ENCODE measurements at places on chromosomes 2 and 18.

- no peak for DNase-seq
Observed at GRCh38 chr2:50863856-50864255, 168.1 kb downstream of the NRXN1 start.

DNA sequence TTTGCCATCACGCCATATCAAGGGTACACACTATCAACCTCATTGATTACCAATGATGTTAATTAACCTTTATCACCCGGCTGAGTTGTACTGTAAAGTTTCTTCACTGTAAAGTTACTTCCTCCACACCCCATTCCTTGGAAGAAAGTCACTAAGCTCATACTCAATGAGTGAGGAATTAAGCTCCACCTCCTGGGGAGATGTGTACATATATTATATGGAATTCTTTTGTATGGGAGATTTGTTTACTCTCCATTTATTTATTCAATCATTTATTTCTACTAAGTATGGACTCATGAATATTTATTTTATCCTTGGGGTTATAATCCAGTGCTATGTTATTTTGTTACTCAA, 56.8 kb downstream of the C2orf74 start:
- DNase-seq: no peak

GRCh38 chr2:180905461-180905860, 74.9 kb upstream of the UBE2E3 start:
- no peak for DNase-seq

DNA sequence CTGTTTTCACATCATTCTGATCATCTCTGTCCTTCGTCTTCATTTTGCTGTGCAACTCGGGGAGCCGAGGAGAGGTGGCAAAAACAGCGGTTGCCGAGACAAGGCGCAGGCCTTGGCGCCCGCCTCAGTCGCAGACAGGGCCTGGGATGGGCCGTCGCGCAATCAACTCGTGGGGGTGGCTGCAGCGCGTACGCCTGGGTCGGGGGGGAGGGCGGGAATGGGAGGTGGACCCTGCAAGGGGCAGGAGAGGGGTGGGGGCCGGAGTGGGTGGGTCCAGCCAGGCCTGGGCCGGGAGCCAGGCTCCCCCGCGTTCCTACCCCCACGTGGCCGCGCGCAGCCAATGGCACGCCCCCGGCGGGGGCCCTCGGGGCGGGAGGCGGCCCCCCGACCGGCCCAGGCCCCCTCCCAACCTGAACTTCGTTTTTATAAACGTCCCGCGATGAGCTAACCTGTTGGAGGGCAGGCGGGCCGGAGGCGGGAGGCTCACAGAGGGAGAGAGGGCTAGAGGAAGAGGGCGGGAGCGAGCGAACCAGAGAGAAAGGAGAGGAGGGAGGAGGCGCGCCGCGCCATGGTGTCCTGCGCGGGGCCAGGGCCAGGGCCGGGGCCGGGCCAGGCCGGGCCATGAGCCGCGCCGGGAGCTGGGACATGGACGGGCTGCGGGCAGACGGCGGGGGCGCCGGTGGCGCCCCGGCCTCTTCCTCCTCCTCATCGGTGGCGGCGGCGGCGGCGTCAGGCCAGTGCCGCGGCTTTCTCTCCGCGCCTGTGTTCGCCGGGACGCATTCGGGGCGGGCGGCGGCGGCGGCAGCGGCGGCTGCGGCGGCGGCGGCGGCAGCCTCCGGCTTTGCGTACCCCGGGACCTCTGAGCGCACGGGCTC, at the start of gene HOXD13:
HOXD13 (plus strand) TSS at position 452 of the 875 bp plus-strand sequence; CDS start at position 622, 170 bp downstream.
- no peak for DNase-seq

GRCh38 chr2:187581125-187581896, 27.1 kb upstream of the TFPI start:
- no peak for DNase-seq

GRCh38 chr2:185979546-185980071, 241.0 kb downstream of the FSIP2 start:
- no peak for DNase-seq

DNA sequence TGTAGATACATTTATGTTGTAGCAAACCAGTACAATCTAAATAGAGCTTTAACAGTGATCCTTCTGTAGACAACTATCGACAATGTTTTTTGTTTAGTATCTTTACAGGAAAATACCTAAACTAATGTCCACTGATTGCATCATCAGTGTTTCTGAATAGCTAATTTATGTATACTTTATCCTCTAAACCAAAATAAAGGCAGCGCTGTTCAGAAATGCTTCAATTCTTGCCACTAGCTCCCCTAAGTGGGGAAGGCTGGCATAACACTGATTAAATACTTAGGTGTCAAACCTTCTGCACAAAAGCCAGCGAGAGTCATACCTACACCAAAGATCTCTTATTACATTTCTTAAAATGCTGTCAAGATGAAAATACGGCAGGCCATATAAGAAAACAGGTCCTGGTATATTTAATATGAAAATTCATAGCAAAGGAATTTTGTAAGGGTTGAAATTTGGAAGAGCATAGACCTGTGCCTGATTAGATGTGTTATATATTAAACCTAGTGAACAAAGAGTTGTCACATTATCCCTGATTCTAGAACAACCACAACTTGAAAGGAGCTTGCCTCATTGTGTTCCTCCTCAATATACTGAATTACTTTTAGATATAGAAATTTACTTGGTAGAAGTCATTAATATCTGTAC, 1693.4 kb upstream of the SLC39A10 start:
- no peak for DNase-seq

GRCh38 chr2:216645636-216645950, 12.4 kb downstream of the IGFBP2 start:
- no peak for DNase-seq

DNA sequence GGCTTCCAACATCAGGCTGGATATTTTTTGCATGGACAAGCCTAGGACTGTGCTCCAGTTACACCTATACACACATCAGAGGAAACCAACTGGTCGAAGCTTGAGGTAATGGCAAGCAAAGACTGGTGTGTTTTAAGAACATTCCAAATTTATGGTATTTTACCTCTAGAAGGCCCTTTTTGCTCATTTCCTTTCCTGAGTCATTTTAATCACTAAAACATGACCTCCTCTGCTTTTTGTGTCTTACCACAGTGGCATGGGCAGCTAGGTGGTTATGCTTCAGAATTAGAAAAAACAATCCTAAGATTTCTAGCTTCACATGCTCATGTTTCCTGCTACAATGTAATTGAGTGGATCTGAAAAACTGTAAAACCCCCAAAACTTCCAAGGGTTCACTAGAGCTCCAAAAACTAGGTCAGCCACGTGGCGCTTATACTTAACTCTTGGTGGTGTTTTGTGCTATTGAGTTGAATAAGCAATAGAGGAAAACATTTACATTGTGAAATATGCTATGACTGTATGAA, 30.6 kb upstream of the CHRNA1 start:
- DNase-seq: no peak

DNA sequence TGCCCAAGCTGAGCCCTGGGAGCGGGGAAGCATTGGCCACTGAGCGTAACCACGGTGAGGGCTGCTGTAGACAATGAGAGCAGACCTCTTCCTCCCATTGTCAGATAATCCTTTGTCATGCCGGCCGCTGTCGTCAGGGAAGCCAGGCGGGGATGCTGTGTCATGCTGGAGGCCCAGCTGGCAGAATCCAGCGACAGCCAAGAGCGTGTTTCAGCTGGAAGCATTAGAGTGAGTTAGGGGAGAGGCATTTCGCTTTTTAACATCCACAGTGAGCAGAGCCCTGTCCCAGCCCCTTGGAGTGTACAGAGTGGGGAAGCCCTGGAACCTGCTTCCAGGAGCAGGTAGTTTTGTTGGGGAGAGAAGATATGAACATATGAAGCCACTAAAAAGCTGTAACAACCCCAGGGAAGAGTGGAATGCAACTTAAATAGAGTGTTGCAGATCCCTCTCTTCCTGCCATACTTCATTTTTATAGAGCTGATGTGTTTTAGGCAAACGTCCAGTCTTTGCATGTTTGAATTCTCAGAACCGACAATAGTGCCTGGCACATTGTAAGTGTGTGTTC, 7.0 kb downstream of the CTIF start:
- DNase-seq: no peak

DNA sequence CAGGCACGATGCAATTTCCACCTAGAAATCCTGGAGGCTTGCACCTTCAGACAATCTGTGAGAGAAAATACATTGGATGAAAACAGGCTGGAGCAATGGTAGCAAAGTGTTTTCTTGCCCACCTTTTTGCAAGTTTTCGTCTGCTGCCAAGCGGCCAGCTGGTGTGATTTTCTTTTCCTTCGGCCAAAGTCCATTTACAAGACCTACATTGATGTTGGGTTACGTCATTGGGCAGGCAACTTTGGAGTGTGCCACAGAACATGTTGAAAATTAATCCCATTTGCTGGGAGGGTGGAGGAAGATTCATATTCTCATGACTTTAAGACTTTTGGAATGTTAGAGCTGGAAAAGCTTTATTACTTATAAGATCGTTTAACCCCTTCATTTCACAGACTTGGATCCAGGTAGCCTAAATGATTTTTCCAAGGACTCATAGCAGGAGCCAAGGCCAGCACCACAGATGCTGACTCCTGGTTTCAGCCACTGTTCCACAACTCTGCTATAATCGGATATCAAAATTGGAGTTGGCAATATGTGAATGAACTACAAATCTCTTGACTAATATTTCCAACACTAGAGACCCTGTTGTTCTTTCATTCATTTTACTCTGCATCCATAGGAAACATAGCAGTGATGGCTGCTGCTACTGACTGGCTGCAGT, 352.1 kb downstream of the RND3 start:
- no peak for DNase-seq

DNA sequence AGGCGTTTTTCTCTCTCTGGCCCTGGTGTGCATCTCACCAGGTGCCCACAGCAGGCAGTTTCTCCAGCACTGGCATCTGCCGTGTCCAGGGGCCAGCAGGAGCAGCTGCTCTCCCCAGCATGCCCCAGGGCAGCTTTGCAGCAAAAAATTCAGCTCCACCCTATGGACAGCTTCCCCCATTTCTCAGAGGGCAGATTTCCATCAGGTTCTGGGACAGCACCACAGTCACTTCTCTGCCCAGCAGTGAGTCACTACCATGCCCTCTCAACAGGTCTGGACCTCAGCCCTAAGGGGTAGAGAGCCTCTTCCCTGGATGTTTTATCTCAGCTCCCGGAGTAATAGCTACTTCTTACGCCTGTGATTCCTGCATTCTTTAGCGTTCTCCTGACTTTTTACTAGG, 170.2 kb upstream of the RAB12 start:
- no peak for DNase-seq

- DNase-seq: no peak
Observed at GRCh38 chr2:135552887-135553286, 21.6 kb downstream of the R3HDM1 start.

DNA sequence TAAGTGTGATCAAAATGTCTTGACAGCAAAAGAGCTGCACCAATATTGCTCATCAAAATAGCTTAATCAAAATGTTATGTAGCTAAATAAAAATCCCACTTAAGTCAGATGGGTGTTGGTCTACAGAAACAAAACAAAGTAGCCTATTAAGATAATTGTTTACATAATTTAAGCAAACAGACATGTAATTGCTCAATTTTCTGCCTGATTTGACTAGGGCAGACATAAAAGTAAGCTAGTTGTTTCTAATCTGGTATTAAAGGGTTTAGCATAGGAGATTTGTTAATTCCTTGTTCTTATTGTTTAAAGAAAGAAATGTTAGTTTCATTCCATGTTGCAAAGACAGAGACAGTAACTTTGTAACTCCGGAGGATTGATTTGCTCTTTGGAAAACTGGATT, 11.5 kb upstream of the FEZ2 start:
- no peak for DNase-seq

GRCh38 chr18:76452357-76452756, 42.7 kb downstream of the ZNF516 start:
- no peak for DNase-seq

DNA sequence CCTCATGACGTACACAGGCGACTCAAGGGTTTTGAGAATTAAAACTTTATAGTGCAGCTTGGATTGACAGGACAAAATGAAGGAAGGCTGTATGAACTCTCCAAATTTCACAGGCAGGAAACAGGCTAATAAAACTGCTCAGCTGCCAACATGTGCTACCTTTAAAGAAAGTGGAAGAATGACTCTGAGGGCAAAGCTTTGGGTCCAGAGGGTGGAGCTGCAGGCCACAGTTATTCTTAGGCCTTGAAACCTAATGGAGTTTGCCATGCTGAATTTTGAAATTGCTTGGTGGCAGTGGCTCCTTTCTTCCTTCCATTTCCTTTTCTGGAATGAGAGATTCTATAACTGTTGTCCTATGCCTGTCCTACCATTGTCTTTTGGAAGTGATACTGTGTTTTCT, 34.8 kb downstream of the HAT1 start:
- DNase-seq: no peak

DNA sequence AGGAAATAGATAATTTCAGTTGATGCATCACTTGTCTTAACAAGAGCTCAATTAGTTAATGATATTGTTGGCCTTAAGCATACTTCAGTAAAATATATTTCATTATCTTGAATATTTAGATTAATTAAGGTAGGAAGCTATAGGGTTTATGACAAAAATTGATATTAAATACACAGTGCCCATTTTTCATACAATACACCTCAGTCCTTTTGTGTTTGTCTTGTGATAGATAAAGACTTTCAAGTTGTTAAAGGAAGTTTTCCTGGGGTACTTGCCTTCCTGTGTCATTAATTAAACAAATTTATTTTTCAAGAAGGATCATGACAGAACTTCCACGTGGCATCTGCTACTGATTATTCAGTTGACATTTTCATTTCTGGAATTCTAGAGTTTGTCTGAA, 420.5 kb downstream of the MTX2 start:
- DNase-seq: no peak

DNA sequence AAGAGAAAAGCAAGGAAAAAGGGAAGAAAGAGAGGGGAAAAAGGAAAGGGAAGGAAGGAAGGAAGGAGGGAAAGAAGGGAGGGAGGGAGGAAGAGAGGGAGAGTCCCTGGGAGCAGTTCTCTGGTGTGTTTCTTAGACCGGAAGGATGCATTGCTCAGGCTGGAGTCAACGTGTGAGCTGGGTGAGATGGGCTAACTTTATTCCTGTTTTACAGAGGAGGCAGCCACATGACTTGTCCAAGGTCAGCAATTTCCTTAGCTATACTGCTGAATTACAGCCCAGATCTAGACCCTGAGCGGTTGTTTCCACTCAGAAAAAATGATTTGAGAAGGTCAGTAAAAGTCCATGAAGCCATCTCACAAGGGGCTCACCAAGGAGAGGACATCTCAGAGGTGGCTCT, 86.6 kb upstream of the APCDD1 start:
- no peak for DNase-seq

GRCh38 chr2:197145471-197146056, 165.0 kb downstream of the ANKRD44 start:
- DNase-seq: no peak

DNA sequence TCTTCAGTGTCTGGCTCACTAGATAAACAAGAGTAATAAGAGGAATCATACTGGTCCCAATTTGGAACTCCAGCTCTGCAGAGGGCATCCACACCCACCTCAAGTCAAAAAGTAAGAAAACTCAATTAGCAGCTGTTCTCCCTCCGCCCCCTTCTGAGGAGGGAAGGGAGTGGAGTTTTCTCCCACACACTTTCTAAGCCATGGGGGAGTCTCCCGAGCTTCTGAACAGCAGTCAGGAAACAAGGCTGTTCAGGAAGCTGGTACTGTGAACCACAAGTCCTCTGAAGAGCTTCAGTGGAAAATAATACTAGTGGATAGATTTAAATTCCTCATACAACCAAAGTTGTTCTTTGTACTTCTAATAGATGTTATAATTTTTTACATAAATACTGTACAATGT, 32.9 kb upstream of the SPTBN1 start:
- DNase-seq: no peak

- no peak for DNase-seq
Observed at GRCh38 chr2:190981733-190982132, 32.2 kb downstream of the STAT1 start.
